ENCODE measurements at places on chromosomes 16 and 17.
A peak's percentile ranks its signal among the peaks of the same experiment; 100 is the strongest.

DNA sequence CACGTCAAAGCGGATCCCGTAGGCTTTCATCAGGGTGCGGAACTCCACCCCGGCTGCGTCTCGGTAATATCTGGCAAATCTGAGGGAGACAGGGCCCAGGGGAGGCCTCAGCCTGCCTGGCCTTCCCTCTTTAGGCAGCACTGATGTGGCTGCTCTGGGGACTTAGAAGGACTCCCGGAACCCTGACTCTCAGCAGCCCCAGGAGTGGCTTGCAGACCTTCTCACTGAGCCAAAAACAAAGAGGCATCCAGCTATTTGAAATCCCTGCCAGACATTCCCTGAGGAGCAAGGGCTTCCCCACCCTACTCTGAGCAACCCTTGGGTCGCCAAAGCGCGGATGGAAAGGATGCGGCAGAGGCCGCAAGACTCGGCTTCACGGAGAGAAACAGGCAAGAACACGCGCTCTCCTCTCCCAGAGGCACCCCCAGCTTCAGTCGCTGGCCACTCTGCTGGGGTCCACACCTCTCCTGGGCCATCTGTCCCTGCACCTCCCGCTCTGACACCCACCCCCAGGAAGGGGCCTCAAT, 7.9 kb downstream of the P2RX5 start:
- peak; percentile 3 for DNase-seq

DNA sequence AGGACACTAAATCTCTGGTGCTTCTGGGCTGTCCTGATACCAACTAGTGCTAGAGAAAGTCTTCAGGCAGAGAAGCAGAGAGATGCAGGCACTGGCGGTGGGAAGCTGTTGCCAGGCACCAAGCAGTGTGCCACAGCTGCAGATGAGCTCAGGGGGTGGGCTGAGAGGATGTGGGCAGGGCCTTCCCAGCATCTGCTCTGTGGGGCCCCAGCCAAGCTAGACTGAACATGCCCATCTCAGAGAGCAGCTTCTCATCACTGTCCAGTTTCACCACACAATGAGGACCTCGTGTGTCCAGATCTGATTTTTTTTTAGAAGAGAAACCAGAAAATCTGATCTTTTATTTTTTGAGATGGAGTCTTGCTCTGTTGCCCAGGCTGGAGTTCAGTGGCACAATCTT, 17.1 kb downstream of the PSKH1 start:
- DNase-seq, result peak; percentile 41

GRCh38 chr16:51071326-51071725, 79.7 kb downstream of the SALL1 start:
- DNase-seq, result no peak

DNA sequence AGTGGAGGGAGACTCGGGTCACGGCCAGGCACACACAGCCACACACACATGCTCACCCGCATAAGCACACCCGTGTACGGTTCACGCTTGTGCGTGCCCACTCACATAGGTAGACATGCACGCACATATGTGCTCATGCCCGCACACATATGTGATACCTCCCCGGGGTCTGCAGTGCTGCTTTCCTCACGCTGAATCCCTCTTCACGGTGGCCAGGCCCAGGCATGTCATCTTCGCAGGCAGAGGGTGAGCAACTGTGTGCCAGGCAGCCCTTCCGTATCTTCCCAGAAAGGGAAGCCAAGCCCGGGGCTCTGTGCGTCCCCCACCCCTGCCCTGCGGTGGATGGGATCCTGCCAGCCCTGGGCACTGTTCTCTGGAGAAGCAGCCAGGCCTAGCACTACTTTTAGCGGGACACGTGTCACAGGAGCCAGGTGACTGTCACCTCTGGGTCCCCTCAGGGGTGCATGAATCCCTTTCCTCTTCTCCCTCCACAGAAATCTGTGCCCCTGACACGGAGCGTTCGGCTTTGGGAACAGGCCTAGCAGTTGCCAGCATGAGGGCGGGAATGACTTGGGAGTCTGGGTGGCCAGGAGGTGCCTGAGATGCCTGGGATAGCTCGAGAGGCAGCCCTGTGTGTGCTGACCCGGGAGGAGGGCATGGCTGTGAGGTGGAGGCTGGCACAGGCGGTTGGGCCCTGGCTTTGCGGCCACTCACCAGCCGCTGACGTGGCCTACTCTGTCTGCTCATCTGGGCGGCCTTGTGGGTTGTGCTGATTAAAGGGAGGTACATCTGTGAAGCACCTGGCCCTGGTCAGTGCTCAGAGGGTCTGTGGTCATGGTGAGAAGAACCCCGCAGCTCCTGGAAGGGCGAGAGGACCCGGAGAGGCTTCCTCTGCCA, 47.5 kb downstream of the BAIAP2 start:
- DNase-seq, result no peak

DNA sequence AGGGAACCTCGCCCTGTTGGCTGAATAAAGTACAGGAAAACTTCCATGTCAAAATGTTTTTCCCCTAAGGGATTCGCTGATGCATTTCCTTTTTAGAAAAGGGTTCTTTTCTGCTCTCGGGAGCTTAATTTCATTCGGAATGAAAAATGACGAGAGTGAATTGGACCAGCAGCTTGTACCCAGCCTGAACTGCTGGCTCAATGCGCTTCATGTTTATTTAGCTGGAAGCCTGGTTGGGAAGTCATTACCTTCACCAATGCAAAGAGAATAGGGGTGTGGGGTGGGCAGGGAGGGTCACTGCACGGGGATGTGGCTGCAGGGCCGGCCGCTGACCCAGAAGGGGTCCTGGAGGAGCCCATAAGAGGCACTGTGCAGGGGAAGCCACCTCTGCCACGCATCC, 207.7 kb downstream of the ENGASE start:
- DNase-seq, result no peak

DNA sequence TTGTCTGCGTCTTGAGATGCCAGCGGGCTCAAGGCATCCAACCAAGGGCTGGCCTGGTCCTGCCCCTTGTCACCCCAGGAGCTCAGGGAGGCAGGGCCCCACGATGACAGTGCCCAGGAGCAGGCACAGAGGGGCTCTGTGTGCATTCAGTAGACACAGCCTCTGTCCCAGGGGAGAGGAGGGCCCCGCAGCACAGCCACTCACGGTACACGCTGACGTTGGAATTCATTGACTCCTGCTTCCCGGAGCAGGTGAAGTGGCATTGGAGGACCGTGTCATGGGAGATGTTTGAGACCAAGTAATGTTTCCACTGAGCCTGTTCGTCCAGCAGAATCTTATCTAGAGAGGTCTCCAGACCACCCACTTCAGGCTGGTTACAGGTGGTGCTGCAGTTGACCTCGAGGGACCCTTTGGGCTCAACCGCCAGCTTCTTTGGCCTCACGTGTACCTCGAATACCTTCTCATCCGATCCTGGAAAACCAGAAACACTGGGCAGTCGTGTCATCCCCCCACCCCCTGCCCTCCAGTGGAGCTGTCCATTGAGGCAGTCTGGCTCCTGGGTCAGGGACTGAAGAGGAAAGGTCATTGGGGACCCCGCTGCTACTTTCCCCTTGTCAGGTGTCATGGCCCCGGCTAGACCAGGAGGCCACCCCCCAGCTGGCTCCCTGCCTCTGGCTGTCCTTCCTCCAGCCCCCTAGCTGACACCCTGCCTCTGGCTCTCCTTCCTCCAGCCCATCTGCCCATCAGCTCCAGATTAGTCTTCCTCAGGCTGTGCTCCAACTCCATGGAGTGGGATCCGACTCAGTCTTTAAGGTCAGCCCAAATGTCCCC, 7.0 kb downstream of the PRR29 start:
- DNase-seq, result no peak

DNA sequence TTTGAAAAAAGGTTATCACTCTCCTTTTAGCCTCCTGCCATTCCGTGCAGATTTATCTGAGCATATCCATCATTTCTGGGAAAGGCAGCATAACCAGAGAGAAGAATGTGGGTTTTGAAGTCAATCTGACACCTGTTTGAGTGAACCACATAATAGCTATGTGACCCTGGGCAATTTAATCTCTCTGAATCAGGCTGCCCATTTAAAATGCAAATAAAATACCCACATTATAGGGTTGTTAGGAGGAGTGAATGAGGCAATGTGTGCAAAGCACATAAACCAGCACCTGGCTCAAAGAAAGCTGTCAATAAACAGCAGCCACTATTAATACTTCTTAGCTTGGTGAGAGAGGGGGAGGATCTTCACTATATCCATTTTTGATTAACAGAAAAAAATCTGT, 88.0 kb downstream of the CACNG1 start:
- DNase-seq, result no peak

DNA sequence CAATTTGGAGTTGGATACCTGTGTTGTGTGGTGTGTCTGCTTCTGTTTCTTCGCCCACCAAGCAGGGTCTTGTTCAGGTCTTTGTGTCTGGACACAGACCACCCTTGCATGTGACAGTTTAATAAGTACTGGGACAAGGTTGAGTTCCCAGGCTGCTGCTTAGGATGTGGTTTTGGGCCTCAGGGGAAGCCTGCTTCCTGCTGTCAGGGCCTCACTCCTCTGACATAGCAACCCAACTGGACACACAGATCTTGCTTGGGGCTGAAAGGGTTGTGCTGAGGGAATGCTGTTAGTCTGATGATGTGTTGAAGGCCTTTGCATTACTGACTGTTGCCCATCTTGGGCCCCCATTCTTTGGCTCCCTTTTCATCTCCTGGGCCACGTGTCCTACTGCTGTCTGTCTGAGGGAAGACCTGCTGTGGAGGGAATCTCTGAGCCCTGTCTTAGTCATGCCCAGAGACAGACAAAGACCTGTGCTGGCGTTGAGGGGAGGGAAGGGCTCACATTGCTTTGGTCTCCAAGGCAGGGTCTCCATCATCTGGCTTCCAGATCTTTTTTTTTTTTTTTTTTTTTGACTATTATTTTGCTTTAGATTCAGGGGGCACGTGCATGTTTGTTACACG, 4.7 kb upstream of the TGFB1I1 start:
- peak; percentile 70 for DNase-seq

GRCh38 chr17:65595071-65595656, 33.7 kb upstream of the AXIN2 start:
- DNase-seq, result peak; percentile 32

- no peak for DNase-seq
These were observed 16.3 kb downstream of the MAPT start for GRCh38 chr17:45910667-45911066.

DNA sequence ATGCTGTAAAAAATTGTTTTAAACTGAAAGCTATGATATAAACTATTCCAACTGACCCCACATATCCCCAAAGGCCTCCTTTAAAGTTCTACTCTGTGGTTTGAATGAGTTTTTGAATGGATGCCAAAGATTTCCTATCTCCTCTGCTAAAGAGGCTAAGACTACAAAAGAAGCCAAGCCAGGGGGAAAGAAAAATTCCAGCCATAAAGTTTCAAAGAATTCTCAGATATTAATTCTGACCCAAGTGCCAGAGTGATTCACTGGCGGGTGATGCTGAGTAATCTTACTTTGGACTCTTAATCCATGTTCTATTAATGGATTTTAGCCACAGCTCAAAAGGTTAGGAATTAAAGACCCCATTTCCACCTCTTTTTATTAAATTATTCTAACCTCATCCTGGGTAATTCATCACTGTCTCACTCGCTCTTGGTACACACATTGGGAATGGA, 60.7 kb downstream of the HS3ST3A1 start:
- peak; percentile 99 for DNase-seq

- no peak for DNase-seq
These were observed 82.2 kb downstream of the MRM3 start for GRCh38 chr17:864315-864714.

DNA sequence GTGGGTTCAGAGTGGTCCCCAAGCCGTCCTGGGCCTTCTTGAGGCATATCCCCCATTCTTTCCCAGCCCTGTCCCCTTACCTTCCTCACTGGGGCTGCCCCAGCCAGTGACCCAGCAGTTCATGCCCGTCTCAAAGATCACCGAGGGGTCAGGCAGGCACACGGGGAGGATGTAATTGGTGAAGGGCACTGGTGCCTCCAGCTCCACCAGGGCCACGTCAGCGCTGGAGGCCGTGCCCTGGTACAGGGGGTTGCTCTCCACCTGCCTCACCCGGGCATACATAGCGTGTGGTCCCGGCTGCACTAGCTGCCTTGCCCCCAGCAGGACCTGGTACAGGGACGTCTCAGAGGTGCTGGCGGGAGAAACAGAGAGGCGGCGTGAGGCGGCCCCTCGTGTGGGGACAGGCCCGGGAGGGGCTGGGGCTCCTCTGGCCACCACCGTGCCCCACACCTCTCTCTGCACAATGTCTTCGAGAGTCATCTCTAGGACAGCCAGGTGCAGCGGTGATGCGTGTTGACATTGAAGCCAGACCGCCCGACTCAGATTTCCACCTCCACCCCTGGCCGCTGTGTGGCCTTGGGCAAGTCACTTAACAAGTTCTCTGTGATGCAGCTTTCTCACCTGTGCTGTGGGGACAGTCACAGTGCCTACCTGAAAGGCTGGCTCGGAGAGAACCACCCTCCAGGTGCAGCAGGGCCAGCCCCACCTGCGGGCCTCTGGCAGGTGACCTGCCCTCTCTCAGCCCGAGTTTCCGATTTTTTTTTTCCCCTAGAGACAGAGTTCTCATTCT, 5.8 kb downstream of the PRSS27 start:
- DNase-seq, result no peak

GRCh38 chr17:35743626-35744328, 9.3 kb downstream of the GAS2L2 start:
- DNase-seq, result peak; percentile 43

DNA sequence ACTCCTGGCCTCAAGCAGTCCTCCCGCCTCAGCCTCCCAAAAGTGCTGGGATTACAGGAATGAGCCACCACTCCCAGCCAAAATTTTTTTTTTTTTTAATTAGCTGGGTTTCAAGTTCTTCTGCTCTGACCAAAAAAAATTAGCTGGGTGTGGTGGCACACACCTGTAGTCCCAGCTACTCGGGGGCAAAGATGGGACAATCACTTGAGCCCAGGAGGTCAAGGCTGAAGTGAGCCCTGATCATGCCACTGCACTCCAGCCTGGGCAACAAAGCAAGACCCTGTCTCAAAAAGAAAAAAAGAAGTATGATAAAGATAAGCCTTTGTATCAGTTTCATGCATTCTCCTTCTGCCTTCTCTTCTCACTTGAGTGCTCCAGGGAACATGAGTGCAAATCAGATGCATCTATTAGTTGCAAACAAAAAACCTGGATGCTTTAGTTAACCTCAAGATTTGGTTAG, 1.9 kb downstream of the NQO1 start:
- no peak for DNase-seq

DNA sequence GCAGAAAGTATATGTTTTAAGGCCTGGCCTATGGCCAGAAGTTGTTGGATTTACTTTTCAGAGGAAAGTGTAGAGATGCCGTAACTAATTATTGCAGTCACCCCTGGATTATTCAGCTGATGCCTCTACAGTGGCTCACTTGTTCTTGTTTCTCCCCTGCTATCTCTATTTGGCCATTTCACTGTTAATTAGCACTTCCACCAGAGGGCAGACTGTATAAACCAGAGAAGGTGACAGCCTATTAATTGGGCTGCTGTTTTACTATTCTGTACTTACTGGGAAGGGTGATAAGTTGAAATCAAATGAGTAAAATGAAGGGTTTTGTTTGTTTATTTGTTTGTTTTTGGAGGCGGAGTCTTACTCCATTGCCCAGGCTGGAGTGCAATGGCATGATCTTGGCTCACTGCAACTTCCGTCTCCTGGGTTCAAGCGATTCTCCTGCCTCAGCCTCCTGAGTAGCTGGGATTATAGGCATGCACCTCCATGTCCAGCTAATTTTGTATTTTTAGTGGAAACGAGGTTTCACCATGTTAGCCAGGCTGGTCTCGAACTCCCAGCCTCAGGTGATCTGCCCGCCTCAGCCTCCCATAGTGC, 66.0 kb downstream of the CDK12 start:
- DNase-seq, result peak; percentile 14

Data from fibroblast of skin of scalp (primary cell).